ENCODE measurements at places on chromosomes 16 and 17. TPM values are rescaled to one million over a fixed set of nuclear protein-coding genes. Genes with fewer than 3 reads are reported as not detected.
A peak's percentile ranks its signal among the peaks of the same experiment; 100 is the strongest.

- no peak for DNase-seq
Measured at GRCh38 chr17:72345088-72345487, 224.3 kb downstream of the SOX9 start.

DNA sequence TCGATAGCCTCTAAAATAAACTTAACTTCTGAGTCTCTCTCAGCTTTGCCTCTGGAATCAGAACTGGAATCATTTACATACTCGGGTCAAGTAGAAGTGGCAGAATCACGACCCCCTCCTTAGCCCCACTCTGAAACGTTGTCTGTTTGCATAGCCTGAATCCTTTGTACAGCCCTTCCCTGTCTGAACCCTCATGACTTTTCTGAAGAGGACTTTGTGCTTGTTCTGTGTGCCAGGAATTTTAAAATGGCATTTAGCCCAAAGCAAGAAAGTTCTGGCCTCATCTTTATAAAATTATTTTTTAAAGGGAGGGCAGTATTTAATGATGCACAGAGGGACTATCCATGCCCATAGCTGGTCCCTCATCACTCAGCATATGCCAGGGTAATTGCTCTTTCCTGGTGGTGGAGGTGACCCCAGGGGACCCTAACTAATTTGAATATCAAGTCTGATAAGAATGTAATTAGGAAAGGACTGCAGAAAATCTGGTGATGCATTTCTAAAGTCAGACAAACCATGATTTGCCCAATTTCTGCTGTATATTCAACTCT lies 342.7 kb upstream of the TNRC6C start:
- DNase-seq = no peak

LGALS9C gene
- polyA plus RNA-seq = not detected

SRL gene
- polyA plus RNA-seq = 694 TPM

DNA sequence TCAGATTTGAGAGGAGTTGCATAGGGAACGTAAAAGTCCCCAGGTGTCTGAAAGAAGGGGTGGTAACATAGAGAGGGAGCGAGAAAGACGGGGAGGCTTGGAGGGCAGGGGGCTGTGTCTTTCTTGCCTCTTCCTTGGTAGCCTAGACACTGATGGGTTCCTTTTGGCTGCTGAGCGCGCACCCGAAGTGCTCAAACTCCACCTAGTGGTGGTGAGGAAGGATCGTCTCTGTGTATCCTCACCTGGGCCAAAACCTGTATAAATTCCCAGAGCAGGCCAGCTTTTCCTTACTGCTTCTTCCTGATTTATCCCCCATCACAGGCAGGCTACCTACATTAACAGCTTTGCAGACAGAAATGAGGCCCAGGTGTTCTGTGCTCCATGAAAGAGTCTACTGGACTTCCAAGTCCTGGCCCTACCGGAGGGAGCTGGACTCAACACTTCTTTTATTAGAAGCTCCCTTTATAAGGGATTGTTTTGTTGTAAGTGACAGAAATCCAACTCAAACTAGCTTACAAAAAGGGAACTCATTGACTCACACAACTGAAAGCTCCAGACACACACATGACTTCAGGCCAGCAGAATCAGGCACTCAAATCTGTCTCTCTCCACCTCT lies 5.5 kb upstream of the SLC25A35 start:
- no peak for DNase-seq

DNA sequence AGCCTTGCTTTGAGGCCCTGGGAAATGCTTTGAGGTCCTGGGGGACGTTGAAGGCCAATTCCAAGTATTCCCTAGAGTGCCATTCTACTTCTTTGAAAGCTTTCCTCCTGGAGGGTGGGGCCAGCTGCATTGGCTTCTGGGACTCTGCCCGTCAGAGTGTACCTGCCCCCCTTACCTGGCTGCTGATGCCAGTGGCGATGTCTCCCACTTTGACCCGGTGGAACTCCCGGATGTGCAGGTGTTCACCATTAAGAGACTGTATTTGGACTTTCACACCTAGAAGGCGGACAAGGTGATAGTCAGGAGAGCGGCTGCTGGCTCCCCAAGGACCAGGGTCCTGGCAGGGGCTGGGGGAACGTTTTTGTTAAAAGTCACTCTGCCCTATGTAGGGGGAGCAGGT lies 3.1 kb upstream of the SPATA32 start:
- no peak for DNase-seq

RUNDC3A gene
- 2.0 TPM for polyA plus RNA-seq

TLCD3B gene
- polyA plus RNA-seq = 1.3 TPM

- DNase-seq = no peak
Measured at GRCh38 chr16:27374804-27375425, 27.1 kb upstream of the IL21R start.

OTOP2 gene
- polyA plus RNA-seq = not detected

- no peak for DNase-seq
Measured at GRCh38 chr16:9366048-9366969, 274.9 kb downstream of the HAPSTR1 start.

DNA sequence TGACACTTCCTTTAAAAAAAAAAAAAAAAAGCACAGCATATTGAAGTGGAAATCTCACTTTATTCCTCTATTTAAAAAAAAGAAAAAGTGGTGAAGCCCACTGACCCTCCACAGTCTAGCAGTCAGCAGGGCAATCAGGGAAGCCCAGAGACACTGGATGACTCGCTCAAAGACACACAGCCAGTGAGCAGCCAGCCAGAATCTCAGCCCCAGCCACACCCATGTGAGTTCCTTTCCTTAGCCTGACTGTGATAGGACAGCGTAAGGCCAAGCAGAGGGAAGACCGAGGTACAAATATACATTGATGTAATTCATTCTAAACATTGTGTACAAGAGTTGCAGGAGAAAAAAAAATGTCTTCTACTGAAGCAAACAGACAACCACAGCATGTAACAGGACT lies 22.5 kb downstream of the XPO6 start:
- no peak for DNase-seq

DNA sequence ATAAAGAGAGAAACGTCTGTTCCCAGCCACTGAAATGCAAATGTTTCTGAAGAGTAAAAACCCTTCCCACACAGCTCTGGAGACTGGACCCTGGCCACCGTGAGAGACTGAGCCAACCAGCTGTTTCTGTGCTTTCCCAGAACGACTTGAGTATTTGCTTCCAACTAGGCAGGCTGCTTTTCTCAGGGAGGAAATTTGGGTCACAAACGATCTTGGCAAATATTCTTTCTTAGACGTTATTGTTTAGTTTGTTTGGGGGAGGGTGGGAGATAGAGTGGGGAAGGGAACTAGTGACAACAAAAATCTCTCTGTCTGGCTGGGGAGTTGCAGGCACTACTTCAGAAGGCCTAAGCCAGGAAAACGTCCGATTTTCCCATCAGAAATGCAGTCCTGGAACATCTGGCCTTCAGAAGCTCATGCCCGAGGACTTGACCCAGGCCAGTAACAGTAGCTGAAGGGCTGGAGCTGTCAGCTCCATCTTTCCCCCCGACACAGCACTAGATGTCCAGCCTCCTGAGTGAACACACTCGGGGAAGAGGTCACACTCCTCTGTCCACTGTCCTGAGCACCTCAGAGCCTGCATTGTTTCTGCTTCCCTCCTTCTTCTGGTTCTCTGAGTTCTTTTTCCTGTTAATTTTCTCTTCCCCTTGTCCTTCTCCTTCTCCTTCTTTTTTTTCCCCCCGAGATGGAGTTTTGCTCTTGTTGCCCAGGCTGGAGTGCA lies 4.0 kb downstream of the CCDC92B start:
- DNase-seq = peak; percentile 80

DNA sequence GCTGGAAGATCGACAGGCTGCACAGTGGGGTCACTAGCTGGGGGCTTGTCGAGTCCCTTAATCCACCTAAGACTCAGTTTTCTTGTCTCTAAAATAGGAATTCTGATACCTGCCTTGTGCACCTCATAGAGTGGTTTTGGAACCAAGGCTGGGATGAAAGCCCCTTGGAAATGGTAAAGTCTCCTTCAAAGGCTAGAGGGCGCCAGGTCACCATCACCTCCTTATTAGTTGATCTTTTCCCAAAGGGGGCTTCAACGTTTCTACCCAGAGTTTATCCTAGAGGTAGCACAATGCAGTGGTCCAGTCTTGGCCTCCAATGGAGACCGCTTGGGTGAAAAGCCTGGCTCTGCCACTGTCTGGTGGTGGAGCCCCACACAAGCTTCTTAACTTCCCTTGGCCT lies 158.2 kb downstream of the AIPL1 start:
- DNase-seq = no peak

- no peak for DNase-seq
Measured at GRCh38 chr16:75423723-75424104, 9.6 kb downstream of the CFDP1 start.

DNA sequence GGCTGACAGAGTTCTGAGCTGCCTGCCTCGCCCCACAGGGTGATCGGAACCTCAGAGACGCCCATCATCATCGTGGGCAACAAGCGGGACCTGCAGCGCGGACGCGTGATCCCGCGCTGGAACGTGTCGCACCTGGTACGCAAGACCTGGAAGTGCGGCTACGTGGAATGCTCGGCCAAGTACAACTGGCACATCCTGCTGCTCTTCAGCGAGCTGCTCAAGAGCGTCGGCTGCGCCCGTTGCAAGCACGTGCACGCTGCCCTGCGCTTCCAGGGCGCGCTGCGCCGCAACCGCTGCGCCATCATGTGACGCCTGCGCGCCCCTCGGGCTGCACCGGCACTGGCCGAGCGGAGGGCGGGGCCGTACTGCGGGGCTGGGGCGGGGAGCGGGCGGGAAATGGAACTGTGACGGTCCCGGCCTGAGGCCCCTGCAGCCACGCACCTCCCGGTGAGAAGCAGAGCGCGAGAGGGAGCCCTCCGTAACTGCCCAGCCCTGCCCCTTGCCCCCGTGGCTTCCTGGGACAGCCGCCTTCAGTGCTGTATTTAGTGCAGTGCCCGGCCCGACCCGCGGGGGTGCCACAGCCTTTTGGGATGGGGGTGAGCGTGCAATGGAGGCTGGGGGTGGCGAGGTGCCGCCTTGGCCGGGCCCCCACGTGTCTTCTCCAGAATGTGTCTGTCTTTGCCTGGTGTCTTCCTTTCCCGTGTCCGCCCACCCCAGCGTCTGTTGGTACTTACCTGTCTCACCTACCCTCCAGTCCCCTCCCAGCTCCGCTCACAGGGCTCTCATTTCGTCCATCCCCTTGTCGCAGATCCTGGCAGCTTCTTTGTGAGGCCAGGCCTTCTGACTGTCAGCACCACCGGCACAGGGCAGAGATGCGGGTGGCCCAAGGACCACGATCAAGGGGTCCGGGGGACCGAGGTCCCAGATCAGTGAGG lies 9.8 kb downstream of the RASL10B start:
- DNase-seq = no peak

CHST4 gene
- polyA plus RNA-seq = not detected

- DNase-seq = no peak
Measured at GRCh38 chr17:27403480-27404005, 52.7 kb upstream of the KSR1 start.

GRCh38 chr17:47280072-47280811 lies 26.6 kb downstream of the ITGB3 start:
- no peak for DNase-seq

PRAC2 gene
- not detected for polyA plus RNA-seq

DNA sequence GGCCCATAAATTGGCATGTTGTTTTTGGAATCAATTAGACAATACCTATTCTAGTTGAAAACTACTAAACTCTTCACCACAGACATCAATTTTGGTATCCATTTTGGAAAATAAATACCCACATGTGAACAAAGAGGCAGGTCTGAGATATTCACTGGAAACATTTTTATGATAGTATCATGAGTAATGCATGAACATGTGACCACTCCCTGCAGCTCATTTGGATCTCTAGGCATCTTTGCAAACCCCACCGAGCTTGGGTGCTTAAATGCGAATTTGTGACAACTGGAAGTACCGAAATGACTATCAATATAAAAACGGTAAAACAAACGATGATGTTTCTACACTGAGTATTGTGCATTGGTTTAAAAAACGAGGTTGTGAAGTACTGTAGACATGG lies 285.2 kb downstream of the IRF8 start:
- DNase-seq = no peak

Data from forelimb muscle (tissue), 1 donor.